ENCODE measurements at places on chromosomes 7 and 10.

DNA sequence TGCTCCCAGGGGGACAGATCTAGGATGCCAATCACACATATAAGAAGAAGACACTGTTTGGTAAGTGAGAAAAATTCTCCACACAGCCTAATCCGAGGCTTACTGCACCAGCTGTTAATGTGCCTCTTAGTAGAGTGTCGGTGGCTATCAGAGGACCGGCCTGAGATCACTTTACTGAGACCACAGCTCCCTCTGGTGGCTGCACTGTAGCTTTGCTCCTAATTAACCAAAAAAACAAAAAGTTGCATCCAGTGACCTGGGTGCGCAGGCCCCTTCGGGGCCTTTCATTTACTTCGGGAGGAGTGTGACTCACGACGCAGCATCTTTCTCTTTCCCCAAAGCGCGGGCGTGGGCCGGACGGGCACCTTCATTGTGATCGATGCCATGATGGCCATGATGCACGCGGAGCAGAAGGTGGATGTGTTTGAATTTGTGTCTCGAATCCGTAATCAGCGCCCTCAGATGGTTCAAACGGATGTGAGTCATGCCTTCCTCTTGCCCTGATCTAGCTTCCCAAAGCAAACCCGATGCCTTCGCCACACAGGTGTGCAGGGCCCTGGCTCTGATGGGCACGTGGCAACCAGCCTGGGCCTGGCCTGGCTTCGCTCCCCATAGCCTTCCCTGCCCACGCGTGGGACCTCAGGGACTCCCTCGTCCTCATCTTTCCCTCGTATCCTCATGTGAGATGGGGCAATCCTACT lies 56.7 kb downstream of the MKI67 start:
- no peak for DNase-seq

DNA sequence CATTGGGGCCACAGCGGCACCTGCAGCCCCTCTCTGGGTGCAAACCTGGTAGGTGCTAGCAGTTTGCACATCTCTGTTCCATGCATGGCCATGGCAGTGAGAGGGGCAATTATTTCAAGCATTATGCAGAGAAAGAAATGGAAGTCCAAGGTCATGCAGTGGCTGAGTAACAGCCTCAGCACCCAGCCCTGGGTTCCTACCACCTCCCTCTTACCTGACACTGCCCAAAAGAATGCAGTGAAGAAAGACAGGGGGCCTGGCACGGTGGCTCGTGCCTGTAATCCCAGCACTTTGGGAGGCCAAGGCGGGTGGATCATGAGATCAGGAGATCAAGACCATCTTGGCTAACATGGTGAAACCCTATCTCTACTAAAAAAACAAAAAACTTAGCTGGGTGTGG lies 4.9 kb upstream of the CHST12 start:
- no peak for DNase-seq

GRCh38 chr7:158160199-158160598 lies 427.4 kb downstream of the PTPRN2 start:
- DNase-seq, result no peak

GRCh38 chr10:30812018-30812851 lies 182.7 kb upstream of the LYZL2 start:
- no peak for DNase-seq

GRCh38 chr7:36949711-36950600 lies 225.7 kb upstream of the AOAH start:
- DNase-seq, result no peak

GRCh38 chr10:44344727-44345126 lies 40.2 kb downstream of the CXCL12 start:
- no peak for DNase-seq

DNA sequence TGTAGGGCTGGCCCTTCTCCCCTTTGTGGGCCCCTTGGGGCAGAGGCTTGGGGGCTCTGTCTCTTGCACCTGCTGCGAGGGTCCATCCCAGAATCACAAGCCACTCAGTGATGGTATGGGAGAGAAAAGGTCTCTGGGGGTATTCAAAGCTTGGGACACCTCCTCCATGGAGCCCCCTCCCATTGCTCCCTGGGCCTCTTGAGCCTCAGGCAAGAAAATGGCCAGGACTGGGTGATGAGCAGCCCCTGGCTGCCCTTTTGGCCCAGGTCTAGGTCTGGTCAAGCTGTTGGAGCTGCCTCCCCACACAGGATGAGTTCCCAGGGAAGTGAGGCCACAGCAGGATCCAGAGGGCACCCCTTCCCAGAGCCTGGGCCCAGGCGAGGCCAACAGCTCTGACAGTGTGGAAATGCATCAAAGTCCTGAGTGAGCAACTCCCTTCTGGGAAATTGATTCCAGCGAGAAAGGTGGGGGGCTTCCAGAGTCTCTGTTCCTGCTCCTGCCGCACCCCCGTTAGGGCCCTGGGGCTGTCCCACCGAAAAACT lies 3.4 kb upstream of the MYL7 start:
- DNase-seq, result no peak

DNA sequence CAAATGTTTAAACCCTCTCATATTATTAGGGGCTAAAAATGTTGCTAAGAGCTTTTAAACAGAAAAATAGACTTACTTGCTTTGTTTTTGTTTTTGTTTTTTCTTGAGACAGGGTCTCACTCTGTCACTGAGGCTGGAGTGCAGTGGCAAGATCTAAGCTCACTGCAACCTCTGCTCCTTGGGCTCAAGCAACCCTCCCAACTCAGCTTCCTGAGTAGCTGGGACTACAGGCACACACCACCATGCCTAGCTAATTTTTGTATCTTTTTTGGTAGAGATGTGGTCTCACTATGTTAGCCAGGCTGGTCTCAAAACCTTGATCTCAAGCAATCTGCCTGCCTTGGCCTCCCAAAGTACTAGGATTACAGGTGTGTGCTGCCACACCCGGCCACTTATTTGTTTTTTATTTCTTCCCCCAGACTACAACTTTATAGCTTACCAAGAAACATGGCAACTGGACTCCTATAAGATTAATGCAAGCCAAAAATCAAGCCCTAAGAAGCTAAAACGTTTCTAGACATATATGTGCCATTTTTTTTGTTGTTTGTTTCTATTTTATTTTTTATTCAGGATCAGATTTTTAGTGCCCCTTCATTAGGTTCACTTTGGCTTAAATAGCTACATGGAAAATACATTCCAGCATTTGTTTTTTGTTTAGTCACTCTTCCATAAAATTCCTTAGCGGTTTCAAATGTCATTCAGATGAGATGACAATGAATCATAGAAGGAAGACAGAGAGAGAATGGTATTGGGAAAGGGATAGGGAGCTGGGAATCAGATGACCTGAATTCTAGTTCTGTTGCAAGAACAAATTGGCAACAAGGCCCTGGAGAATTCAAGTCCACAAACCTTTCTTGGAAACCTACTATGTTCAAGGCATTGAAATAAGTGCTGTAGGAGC lies 163.4 kb upstream of the MKLN1 start:
- no peak for DNase-seq

DNA sequence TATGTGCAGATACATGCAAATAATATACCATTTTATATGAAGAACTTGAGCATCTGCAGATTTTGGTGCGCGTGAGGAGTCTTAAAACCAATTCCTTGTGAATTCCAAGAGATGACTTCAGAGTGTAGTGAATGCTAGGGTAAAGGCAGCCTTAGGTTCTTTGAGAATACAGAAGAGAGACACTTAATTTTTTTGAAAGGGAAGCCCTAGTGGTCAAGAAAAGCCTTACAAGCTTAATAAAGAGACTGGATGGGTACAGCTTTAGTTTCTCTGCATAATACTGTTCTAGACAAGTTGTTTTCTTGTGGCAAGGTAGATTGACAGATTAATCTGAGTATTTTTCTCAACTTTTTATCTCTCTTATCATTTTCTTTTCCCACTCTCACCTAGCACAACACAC lies 636.5 kb downstream of the DNAJB9 start:
- DNase-seq, result no peak

DNA sequence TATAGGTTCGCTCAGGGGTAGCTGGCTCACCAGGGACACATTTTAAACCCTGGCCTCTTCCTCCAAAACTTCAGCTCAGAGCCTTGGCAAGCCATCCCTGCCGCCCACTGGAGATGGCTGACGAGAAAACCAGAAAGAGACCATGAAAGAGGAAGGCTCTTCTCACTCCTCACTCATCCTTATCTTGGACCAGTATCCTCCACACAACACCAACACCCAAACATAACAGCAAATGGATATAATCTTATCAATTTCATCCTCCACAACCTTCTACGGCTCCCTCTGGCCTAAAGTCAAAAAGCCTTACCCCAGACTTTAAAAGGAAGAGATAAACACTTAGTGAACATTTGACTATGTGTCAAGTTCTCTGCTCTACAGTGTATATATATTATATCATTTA lies 26.9 kb downstream of the DLG5 start:
- no peak for DNase-seq

DNA sequence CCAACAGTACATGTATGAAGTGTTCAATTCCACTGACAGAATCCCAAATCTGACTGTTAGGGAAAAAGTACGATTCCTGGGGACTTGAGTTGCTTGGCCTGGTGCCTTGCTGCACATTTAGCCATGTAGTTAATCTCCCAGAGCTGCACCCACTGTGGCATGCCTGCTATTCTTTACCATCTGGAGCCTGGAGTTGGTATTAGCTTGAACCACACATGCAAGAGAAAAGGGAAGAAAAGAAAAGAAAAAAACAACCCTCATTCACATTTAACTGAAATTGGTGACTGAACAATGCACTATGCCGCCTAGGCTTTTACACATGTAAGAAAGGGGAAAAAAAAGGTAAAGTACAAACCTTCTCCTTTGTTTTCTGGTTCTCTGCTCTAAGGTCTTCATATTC lies 26.1 kb downstream of the SHTN1 start:
- DNase-seq, result no peak

- no peak for DNase-seq
These were observed 44.0 kb downstream of the ADK start for GRCh38 chr10:74194999-74195398.

- DNase-seq, result no peak
These were observed 113.2 kb upstream of the INHBA start for GRCh38 chr7:41816111-41816510.

DNA sequence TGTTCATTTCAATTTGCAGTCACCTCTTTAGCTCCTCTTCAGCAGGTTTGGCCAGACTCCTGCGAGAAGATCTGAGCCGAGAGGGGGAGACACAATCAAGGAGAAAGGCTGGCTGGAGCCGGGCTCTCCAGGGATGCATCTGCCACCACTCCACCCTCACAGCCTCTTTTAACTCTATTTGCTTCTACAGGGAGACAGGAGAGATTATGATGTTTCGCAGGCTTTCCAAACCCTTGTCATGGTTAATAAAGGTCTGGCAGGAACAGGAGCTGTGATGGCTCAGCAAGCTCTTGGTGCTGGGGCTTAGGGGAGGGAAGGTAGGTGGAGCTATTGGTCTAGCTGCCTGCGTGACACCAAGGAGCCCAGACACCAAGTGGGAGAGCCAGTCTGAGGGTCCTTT lies 448.1 kb upstream of the PODXL start:
- no peak for DNase-seq

DNA sequence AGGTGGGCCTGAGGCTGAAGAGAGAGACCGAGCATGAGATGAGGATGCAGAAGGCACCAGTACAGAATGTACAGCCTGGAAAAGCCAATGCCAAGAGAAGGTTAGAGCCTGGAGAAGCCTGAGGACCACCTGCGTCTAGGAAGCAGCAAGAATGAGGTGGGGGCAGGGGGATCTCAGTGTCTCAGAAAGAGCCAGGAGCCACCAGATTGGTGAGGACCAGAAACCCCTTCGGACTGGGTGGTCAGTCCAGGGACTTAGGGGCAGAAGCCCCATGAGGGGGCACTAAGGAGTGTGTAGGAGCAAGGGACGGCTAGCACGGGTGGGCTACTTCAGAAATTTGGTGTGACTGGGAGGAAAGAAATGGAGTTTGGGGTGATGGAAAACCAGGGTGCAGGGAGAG lies 205.9 kb upstream of the RNF32 start:
- no peak for DNase-seq

DNA sequence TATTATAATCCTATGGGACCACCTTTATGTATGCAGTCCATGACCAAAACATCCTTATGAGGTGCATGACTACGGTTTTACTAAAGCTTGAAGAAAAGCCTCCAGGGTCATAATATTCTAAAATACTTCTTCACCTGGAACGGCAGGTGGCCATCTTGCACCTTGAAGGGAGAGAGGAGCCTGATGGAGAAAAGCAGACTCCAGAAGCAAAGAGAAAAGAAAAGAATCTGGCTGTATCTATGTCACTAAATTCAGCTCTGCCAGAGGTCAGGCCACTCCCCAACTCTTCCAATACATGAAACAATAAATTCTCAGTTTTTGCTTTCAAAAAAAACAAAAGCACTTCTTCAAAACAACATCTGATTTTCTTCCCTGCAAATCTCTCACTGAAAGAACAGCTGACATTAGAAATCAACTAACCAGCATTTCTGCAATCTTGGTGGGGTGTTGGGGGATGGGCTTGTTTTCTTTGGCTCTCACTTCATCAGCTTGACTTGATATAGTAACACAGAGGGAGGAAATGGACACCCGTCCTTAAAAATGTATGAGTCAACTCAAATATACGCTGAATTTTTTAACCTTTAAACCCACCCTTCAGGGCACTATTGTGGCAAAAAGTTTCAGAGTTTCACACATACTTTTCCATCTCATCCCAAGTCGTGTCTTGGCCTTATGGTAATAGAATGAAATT lies 21.7 kb downstream of the HIBADH start:
- peak; percentile 5 for DNase-seq

- no peak for DNase-seq
These were observed 58.0 kb downstream of the GNAT3 start for GRCh38 chr7:80453699-80454340.

All from T1000 (cell line).